ENCODE measurements at places on chromosomes 6 and 20.

GRCh38 chr20:831251-831650 is 2.3 kb upstream of the FAM110A start:
- no peak for DNase-seq

GRCh38 chr6:31531771-31532643 is 3.2 kb downstream of the MCCD1 start:
- DNase-seq, result no peak

DNA sequence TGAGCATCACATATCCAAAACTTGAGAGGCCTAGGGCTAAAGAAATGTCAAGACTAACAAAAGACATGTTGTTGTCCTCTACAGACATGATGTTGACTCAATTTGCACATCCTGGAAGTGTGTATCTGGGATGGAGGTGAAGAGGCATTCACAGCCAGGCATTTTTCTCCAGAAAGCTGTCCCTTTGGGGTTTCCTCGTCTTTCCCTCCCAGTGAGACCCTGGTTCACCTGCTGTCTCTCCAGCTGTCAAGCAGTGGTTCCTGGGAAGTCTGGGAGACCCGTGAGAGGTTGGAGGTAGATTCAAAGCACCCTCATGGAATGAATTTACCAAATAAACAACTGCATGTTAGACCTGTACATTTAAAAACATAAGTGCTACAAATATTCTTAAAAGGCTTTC is 32.1 kb downstream of the BACH2 start:
- DNase-seq, result no peak

GRCh38 chr6:158008864-158009113 is 27.1 kb downstream of the SYNJ2 start:
- no peak for DNase-seq

GRCh38 chr6:128413291-128413690 is 107.1 kb downstream of the PTPRK start:
- no peak for DNase-seq

DNA sequence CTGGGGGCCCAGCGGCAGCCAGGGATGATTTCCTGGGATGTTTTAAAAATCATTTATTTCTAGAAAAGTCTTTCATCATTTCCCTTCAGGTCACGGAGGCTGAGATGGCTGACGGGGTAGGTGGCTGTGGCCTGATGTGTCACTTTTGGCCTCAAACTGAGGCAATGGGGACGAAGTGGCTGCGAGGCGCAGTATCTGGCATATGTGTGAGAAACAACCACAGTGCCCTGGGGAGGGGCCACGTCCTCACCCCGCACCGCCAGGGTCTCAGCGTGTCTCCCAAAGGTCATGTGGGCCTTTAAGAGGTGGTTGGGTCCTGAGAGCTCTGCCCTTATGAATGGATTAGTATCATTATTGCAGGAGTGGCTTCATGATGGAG is 120.0 kb downstream of the CEBPB start:
- no peak for DNase-seq

GRCh38 chr6:105400501-105400900 is 2.4 kb downstream of the PREP start:
- DNase-seq, result no peak

GRCh38 chr6:153942361-153942760 is 96.7 kb upstream of the OPRM1 start:
- DNase-seq, result no peak

- no peak for DNase-seq
These were observed 9.4 kb downstream of the SERPINB6 start for GRCh38 chr6:2962004-2962403.

- DNase-seq, result no peak
These were observed 1.2 kb downstream of the TRDN start for GRCh38 chr6:123635567-123635966.

- DNase-seq, result no peak
These were observed 4.4 kb upstream of the PYGB start for GRCh38 chr20:25243416-25243979.

- peak; percentile 40 for DNase-seq
These were observed 39.2 kb downstream of the ZMYND8 start for GRCh38 chr20:47317127-47317895.

DNA sequence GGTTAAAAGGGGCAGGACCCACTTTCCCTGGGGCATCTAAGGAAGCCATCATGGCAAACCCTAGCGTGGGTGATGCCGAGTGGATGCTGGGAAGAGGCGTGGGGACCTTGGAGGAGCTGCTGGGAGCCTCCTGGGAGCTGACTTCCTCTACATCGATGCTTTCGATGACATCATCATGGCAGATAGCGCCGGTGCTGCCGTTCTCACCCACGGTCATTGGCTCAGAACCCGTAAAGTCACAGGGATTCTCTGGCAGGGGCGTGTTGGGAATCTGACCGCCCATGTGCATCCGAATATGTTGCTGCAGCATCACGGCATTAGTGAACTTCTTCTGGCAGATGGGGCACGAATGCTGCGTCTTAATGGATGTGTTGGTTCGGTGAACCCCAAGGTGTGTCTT is 12.1 kb downstream of the SALL4 start:
- DNase-seq, result no peak
